ENCODE measurements at places on chromosomes 12 and 14. TPM values are rescaled to one million over a fixed set of nuclear protein-coding genes. Genes with fewer than 3 reads are reported as not detected.

NR1H4 gene
- not detected for total RNA-seq

TMEM117 gene
- 1.0 TPM for total RNA-seq

KERA gene
- total RNA-seq: not detected

TSPAN19 gene
- total RNA-seq: not detected

TAS2R43 gene
- total RNA-seq: 0.39 TPM

DNA sequence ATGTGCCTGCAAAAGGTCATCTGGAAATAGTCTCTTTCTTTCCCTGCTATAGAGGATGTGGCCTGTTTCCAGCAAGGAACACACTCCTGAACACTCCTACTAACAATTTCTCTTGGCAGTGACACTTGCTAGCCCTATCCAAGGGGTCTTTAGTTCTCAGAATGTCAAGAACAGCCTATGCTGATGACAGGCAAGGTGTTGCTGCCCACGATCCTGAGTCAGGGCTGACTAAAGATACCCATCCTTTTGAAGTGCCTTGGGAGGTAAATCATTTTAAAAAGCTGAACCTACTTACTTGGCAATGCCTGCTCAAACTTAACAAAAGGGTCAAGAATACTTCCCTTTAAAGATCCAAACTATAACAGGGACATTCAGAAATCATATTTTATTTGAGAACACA is 1146.4 kb downstream of the VRK1 start:
- no peak overlapping the region for H3K27ac ChIP-seq
- H3K36me3 ChIP-seq: peaks cover 21% of the 10 kb centered on the region
- H3K27me3 ChIP-seq: no peaks in the 10 kb centered on the region
- H3K4me3 ChIP-seq: no peak overlapping the region
- H3K4me1 ChIP-seq: peaks cover 2% of the 10 kb centered on the region

DNA sequence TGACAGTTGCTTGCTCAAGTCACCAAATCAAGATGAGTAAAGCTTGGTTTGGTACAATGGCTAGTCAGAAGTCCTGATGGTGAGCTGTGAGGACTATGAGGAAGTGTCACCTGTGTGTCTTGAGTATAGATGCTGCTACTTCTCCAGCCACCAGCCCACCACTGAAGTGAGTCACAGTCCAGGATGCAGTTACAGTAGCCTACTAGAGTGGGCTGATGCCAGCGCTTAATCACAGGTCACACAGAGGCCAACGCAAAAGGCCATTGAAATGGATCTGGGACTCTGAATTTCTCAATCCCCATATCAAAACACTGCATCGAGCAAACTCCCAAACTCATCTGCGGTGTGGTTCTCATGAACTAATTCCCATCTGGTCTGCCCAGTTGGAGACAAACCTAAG is 223.1 kb downstream of the ANO6 start:
- no peak overlapping the region for H3K4me3 ChIP-seq
- H3K27ac ChIP-seq: no peak overlapping the region
- H3K27me3 ChIP-seq: no peaks in the 10 kb centered on the region
- DNase-seq: no peak
- peaks cover 3% of the 10 kb centered on the region for H3K36me3 ChIP-seq
- H3K4me1 ChIP-seq: no peaks in the 10 kb centered on the region

GRCh38 chr12:10027721-10028120 is 2.8 kb upstream of the CLEC9A start:
- no peaks in the 10 kb centered on the region for H3K4me1 ChIP-seq
- no peaks in the 10 kb centered on the region for H3K36me3 ChIP-seq
- DNase-seq: no peak
- no peak overlapping the region for H3K4me3 ChIP-seq
- H3K27me3 ChIP-seq: peaks cover 14% of the 10 kb centered on the region

- no peak for DNase-seq
- H3K27ac ChIP-seq: no peak overlapping the region
- peaks cover 20% of the 10 kb centered on the region for H3K4me1 ChIP-seq
- no peak overlapping the region for H3K4me3 ChIP-seq
Measured at GRCh38 chr14:100027771-100028490, 37.3 kb upstream of the EVL start.

GRCh38 chr12:57459055-57459749 is 383 bp upstream of the GLI1 start:
- peak; percentile 92 for DNase-seq
- peak overlapping the region; percentile 95 for H3K27ac ChIP-seq
- peak overlapping the region; percentile 92 for H3K4me3 ChIP-seq
- peaks cover 11% of the 10 kb centered on the region for H3K27me3 ChIP-seq
- H3K4me1 ChIP-seq: peaks cover 36% of the 10 kb centered on the region

DNA sequence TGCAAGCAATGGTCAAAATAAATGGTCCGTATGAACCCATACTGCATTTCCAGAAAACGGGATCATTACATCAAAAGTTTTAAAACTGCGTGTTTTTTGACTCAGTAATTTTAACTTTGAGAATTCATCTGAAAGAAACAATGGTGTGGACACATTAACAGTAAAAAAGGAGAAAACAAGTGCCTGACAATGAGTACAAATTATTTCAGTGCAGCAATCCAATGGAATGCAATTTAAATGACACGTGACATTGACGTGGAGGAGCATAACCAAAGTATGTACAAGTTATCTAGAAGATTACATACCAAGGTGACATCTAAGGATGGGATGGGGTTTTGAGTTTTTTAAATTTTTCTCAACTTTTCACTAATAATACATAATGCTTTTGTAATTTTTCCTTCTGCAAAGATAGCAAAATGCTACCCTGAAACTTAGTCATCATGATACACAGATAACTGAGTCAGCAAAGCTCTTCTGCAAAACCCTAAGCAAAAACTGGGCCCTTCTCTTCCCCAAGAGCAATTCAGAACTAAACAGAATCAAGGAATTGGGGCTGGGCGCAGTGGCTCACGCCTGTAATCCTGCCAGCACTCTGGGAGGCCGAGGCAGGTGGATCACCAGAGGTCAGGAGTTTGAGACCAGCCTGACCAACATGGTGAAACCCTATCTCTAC is 20.4 kb downstream of the HNRNPC start:
- peaks cover 49% of the 10 kb centered on the region for H3K36me3 ChIP-seq
- no peak overlapping the region for H3K4me3 ChIP-seq
- H3K27ac ChIP-seq: no peak overlapping the region
- H3K27me3 ChIP-seq: no peaks in the 10 kb centered on the region

DNA sequence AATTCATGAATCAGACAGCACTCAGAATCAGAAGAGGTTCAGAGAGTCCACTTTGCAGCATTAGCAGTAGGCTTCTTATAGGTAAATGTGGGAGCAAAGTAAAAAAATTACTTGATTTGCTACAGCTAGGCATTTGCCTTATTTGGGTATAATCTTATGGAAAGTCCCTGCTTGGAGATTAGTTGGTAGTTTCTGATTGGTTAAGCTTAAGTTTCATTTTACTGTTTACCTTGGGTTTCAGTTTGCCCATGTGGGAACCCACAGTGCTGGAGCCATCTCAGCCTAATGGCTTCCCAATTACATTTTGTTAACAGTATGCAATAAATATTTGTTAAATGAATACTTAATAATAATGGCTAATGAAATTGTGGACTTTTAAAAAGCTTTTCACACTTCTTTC is 311.0 kb upstream of the FLRT2 start:
- no peak for DNase-seq
- H3K27me3 ChIP-seq: no peaks in the 10 kb centered on the region
- no peaks in the 10 kb centered on the region for H3K36me3 ChIP-seq
- no peaks in the 10 kb centered on the region for H3K4me1 ChIP-seq
- no peak overlapping the region for H3K4me3 ChIP-seq

- H3K4me1 ChIP-seq: peaks cover 3% of the 10 kb centered on the region
- DNase-seq: no peak
- H3K36me3 ChIP-seq: no peaks in the 10 kb centered on the region
- no peak overlapping the region for H3K27ac ChIP-seq
Measured at GRCh38 chr14:103015426-103015825, 41.9 kb downstream of the CDC42BPB start.

DNA sequence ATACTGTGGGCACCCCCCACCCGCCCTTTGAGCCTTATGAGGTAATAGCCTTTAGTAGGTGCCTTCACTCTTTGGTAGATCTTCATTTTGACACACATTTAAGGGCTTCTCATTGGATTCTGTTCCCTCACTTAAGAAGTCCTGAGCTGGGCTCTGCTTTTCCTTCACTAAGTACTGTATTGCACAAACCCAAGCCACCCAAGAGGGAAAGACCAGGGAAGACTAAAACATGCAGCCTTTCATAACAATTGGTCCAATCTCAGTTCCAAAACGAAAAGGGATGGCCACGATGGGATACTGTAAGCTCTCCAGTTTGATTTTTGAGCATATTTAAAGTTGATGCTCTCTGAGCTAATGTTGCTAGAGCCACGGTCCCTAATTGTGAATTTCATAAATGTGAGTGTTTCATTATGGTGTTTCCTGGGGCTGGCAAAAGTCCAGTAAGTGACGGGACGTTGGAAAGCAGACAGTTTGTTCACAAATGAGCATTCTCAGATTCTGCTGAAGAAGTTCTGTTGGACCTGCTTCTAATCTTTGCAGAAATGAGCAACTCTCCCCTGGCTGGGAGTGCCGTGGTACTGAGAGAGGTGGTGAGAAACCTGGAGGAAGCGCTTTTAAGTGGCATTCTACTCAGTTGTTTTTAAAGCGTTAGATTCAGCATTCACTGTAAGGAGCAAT is 9.4 kb downstream of the SSPN start:
- H3K4me3 ChIP-seq: no peak overlapping the region
- peaks cover 35% of the 10 kb centered on the region for H3K27me3 ChIP-seq
- H3K27ac ChIP-seq: no peak overlapping the region
- no peaks in the 10 kb centered on the region for H3K4me1 ChIP-seq
- no peaks in the 10 kb centered on the region for H3K36me3 ChIP-seq

GRCh38 chr14:106185837-106186233 is 659.5 kb downstream of the TMEM121 start:
- peak overlapping the region; percentile 62 for H3K4me3 ChIP-seq
- H3K36me3 ChIP-seq: no peaks in the 10 kb centered on the region
- H3K27ac ChIP-seq: peak overlapping the region; percentile 23
- peak; percentile 79 for DNase-seq

GRCh38 chr14:28088125-28088524 is 678.5 kb upstream of the FOXG1 start:
- H3K27ac ChIP-seq: no peak overlapping the region
- no peaks in the 10 kb centered on the region for H3K27me3 ChIP-seq
- DNase-seq: no peak

DNA sequence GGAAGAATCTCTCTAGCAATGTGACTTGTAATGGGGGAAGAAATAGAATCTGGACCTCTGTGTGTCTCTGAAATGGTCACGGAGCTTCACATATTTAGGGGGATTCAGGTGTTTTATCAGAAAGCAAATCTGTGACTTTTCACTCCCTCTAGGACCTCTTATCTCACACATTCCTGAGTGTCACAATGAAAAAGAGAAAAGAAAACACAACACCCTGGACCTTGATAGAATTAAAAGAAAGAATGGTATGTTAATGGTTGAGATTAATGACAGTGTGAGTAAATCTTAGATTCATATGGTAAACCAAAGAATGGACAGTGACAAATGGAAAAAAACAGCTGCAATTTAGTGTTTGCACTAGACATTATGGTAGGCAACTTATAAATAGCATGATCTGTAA is 68.5 kb downstream of the PKP2 start:
- H3K4me3 ChIP-seq: no peak overlapping the region
- H3K27me3 ChIP-seq: peaks cover 6% of the 10 kb centered on the region
- H3K4me1 ChIP-seq: no peaks in the 10 kb centered on the region
- DNase-seq: no peak

DNA sequence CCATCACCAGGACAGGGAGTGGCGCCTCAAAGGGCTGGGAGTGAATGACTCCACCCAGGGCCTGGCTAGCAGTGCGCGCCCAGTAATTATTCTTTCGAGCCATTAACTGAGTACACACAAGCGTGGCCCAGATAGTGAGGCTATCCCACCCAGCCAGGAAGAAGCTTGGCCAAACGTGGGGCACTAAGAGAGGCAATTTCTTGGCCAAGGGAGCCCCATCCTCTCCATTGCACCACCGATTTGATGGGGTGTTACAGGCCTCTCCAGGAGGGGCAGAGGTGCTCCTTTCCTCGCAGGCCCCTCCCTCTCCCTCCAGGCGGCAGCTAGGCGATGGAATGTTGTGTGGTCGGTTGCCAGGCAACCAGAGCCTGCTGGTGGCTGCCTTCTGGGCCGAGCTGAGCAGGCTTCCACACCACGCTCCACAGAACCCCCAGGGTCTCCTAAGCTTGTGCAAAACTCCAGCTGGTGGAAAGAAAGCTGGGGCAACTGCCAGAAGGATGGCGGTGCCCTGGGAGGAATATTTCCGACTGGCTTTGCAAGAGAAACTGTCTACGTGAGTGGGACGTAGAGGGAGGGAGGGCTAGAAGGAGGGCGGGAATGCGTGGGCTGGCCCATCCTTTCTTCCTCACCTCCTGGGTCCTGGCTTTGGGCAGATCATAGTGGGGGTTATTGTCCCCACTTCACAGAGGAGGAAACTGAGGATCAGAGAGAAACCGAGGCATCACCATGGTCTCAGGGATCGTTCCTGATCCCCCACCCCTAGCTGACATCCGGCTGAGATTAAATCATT is at the start of gene CFAP73:
CFAP73 (plus strand) TSS at position 364 of the 790 bp plus-strand sequence; CDS start at position 498, 134 bp downstream.
- peaks cover 10% of the 10 kb centered on the region for H3K4me1 ChIP-seq
- no peak for DNase-seq
- no peaks in the 10 kb centered on the region for H3K36me3 ChIP-seq
- H3K27me3 ChIP-seq: peaks cover 40% of the 10 kb centered on the region

DNA sequence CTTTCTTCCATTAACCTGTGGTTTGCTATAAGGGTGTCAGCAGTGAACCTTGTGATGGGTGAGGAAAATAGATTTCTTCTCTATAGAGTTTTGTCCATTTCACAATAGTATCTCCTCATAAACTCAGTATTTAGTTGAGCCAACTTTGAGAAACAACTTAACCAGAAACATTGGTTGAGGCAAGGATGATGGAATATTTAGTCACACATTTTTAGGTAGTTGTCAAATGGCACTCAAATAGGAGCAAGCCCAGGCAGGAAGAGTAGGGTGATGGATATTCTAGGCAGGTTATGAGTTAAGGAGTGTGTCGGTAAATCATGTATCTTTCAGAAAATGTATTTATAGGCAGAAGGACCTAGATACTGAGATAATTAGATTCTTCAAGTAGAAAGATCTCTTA is 1267.6 kb downstream of the SLC16A7 start:
- H3K4me3 ChIP-seq: no peak overlapping the region
- H3K27ac ChIP-seq: no peak overlapping the region
- H3K36me3 ChIP-seq: no peaks in the 10 kb centered on the region
- H3K27me3 ChIP-seq: no peaks in the 10 kb centered on the region
